Right atrium auricular region (tissue), 2 donors: ENCODE measurements at places on chromosomes 16 and 17.

DNA sequence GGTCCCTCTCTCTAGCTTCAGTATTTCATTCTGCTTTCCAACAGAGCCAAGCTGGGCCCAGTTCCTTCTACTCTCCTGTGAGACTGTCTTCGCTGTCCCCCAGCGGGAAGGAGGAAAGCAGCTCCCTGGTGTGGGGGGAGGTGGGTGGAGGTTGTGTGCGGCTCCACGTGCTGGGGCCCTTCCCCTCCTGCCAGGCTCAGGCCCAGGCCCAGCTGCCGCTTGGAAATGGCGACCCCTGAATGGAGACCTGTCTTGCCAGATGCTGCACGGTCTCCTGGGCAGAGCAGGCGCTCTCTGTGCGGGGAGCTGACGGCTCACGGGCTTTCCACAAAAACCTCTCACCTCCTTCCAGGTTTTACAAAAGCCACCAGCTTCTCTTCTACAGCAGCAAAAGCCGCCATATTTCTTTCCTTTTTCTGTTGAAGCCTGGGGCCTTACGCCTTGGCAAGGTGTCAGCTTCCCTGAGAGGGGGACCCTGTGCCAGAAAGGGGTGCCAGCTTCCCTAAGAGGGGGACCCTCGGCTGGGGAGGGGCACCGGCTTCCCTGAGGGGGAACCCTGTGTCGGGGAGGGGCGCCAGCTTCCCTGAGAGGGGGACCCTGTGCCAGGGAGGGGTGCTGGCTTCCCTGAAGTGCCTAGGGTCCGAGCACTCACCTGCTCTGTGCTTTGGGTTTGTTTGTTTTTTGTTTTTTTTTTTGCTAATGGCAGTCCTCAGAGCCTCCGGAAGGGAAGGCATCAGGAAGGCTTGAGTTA is 47.5 kb downstream of the ZNF778 start:
- no peak for DNase-seq

DNA sequence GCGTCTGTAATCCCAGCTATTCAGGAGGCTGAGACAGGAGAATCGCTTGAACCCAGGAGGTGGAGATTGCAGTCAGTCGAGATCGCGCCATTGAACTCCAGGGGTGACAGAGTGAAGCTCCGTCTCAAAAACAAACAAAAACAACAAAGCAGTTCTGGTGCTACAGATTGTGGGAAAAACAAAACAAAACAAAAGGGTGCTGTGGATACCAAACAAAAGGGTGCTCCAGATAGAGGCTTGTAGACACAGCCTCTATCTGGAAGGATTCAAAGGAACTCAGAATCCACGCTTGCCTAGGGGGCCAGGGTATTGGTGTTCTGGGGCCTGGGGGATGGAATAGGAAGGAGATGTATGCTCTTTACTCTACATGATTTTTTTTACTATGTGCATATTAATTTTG is 2.5 kb downstream of the MYLK3 start:
- no peak for DNase-seq

GRCh38 chr16:67209565-67209964 is 10.6 kb downstream of the ELMO3 start:
- DNase-seq, result no peak

DNA sequence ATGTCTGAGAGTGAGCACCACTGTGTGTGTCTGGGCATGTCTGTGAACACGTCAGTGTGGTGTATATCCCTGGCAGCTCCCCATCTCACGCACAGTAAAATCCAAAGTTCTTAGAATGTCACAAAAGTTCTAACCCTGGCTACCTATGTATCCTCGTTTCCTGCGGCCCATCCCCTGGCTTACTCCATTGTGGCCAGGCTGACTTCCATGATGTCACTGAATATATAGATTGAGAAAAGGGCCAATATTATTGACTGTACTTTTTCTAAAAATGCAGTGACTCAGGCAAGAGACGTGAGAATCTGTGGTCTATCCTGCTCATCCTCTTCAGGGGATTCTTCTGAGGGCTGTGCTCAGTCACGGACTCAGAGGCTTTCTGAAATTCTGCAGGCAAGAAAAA is 963 bp upstream of the METTL22 start:
- no peak for DNase-seq

GRCh38 chr17:50173335-50173941 is 7.6 kb downstream of the SGCA start:
- DNase-seq, result no peak

DNA sequence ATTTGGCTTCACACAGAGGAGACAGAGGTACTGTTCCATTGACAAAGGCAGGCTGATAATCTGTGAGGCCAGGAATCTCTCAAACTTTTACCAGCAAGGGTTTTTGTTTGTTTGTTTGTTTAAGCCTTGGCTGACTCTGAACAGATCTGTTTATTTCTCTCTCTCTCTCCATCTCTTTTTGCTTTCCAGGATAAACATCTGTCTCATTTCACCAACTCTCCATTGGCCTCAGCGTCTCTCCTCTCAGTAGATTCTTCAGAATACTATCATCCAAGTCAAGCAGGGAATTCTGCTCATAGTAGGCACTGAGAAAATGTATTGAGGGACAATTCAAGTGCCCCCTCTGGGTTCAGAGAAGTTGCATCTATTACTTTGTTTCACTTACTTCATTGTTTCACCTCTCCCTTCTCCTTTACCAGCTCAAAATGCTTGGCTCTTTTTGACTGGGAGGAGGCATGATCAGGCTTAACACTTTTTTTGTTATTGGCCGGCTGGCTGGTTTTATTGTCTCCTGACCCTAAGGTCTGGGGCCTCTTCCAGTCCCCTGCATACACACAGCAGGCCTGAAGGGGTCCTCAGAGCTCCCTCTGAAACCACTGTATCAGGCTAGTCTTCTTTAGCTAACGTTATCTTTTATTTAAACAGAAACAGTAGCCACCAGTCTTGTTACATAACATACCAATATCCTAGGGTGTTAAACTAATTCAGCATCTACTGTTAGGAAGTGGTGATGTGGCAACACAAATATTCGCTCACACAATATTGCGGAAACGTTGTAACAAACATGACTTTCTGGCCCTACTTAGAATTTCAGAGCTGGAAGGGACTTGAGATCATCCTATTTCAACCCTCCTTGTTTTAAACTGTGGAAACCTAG is 2.0 kb upstream of the YPEL2 start:
- peak; percentile 74 for DNase-seq

DNA sequence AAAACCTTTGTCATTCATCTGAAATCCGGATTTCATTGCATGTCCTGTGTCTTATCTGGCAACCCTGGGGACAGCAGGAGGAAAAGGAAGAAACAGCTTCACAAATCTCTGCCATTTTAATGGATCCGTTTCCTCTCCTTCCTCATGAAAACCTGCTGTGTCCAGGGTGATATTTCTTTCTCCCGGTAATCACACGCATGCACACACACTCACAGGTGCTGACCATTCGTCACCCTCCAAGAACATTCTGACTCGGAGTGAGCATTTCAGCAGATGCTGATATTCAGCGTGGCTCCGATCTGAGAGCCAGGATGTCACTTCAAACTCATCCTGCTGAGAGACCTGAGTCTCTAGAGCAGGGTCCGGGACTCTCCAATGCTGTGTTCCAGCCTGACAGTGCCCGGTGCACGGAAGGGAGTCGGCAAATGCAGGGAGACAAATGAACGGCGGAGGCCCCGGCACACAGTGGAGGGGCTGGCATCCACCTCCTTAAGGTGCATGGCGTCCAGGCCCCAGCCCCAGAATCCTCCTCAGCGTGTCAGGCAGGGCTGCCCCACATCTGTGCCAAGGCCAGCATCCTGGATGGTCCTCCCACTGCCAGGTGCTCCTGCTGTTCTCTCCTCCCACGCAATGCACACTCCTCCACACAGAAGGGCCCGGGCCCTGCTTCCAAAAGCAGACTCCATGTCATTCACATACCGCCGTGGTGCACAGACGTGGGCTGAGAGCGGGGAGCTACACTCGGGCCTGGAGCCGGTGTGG is 70.7 kb downstream of the RBFOX3 start:
- DNase-seq, result no peak

- no peak for DNase-seq
These were observed 214.0 kb upstream of the ASIC2 start for GRCh38 chr17:33506889-33507650.

- DNase-seq, result peak; percentile 76
These were observed at the start of gene CISD3 for GRCh38 chr17:38729886-38730525. CISD3 (plus strand) TSS chr17:38730341; CDS start chr17:38730359, 18 bp downstream.

GRCh38 chr16:23229714-23230113 is 47.2 kb downstream of the SCNN1G start:
- no peak for DNase-seq

DNA sequence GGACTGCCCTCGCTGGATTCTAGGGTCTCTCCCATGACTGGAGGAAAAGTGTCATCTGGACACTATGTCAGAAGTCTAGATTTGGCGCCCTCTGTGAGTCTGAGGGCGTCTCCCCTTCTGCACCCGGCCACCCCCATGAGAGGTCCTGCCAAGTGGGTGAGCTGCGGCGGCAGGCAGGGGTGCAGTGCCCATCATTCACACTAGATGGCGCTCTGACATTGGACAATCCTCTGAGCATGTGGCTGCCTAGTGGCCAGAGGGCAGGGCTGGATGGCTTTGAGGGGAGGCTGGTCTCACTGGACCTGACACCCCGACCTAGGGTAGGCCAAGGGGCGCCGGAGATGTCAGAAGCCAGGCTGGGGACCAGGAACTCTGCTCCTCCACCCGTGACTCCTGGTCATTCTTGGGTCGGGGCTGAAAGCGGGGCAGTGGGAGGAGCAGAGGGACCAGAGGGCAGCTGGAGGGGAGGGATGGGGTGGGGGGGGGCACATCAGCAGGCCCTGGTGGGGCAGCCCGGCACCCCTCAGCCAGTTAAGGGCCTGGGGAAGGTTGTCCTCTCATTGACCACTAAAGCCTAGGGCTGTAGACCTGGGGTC is 28.0 kb downstream of the MRM1 start:
- DNase-seq, result peak; percentile 86

DNA sequence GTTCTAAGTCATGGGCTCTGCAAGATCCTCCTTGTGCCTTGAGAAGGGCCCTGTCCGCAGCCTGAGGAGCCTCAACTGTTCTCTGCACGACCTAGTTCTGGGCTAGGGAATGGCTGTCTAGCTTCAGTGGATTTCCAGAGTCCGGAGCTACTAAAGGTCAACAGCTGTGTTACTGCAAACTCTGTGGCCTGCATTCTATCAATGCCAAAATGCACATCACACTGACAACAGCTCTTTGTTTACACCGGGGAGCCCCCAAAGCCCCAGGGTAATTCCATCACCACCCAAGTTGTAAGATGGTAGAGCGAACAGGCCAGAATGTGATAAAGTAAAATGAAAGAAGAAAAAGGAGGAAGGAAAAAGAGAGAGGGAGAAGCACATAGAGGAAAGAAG is 610.2 kb downstream of the MAF start:
- no peak for DNase-seq

GRCh38 chr17:13792314-13792713 is 190.6 kb upstream of the HS3ST3A1 start:
- no peak for DNase-seq

GRCh38 chr17:41419716-41420115 is 4.7 kb downstream of the KRT37 start:
- no peak for DNase-seq

- DNase-seq, result peak; percentile 85
These were observed 32.2 kb upstream of the CHMP6 start for GRCh38 chr17:80959330-80960036.

- DNase-seq, result no peak
These were observed 255.2 kb downstream of the CNTNAP4 start for GRCh38 chr16:76532188-76532973.

GRCh38 chr17:5500247-5500588 is 13.9 kb downstream of the MIS12 start:
- DNase-seq, result no peak

DNA sequence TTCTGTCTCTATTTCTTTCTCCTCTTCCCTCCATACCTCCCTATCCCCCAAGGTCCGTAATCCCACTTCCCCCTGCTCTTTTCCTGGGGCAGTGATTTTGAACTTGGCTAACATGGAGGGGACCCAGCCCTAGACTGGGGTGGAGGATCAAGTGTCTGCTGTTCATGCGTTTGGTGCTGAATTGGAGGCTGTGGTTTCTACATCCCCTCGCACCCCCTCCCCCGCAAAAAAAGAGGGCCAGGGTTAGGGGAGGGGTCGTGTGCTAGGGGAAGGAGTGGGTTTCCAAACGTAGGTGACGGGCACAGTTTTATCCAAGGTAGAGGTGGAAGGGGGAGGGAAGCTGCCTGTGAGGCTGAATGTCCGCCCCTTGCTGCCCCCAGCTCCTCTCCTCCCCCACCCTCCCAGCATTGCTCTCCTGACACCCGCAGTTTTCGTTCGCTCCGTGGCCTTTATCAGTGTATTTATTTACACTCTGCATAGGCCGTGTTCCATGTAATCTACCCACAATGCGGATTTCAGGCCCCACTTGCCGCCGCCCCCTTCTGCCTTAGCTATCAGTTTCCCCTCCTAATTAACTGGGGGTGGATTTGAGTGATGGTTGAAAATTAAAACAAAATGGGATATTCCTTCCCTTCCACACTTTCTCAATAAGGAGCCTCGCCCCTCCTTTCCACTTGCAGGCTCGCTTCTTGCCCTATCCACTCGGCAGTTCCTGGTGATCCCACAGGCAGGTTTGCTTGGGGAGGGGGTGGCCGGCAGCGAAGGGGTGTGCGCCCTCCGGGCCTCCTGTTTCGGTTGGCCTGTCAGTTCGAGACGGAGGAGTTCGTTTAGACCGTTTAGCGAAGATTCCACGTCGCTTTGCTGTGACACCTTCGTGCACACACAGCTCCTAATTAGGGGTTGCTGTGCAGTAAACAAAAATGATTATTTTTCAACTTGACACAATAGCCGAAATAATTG is 2.0 kb downstream of the GNAO1 start:
- no peak for DNase-seq

GRCh38 chr16:51151435-51151960 is 428 bp upstream of the SALL1 start:
- no peak for DNase-seq
